ENCODE measurements at places on chromosomes 13 and 19.

- DNase-seq = no peak
Observed at GRCh38 chr19:11574689-11575088, 2.8 kb downstream of the ACP5 start.

DNA sequence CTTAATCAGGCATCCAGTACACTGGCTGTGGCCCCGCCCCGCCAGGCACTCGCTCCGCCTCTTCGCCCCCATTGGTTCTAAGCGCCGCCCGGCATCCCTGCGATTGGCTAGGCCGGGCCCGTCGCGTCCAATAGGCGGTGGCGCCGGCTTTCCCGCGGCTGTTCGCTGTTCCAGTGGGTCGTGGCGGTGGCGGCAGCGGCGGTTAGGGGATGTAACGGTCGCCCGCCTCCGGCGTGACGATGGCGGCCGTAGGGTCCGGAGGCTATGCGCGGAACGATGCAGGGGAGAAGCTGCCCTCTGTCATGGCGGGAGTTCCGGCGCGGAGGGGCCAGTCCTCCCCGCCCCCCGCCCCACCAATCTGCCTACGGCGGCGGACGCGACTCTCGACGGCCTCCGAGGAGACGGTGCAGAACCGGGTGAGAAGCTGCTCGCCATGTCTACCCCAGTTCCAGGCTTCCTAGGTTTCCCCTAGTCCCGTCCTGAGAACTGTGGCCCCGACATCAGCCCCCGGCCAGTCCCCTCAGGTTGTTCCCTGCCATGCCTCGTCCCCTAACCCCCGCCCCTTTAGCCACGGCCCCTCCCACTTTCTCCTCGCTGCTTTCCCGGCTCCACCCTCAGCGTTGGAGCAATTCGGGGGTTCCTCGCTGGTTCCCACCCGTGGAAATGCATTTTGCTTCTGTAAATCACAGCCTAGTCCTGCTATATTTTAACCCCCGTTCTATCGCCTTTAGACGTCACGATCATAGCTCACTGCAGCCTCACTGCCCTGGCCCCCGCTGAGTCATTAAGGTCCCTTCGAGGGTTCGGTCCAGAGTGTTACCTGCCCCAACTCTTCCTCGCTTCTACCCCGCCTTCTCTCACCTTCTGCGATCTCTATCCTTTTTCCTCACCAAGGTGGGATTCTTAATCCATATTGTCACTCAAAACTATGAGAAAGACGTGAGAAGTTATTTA is at the start of gene WDR62:
Gene WDR62, plus strand, starts transcription at position 165 of the 954 bp plus-strand sequence. Its CDS starts 75 bp downstream, at position 240.
- DNase-seq = peak; percentile 93

GRCh38 chr19:8576273-8576993 is 809 bp downstream of the MYO1F start:
- DNase-seq = no peak

DNA sequence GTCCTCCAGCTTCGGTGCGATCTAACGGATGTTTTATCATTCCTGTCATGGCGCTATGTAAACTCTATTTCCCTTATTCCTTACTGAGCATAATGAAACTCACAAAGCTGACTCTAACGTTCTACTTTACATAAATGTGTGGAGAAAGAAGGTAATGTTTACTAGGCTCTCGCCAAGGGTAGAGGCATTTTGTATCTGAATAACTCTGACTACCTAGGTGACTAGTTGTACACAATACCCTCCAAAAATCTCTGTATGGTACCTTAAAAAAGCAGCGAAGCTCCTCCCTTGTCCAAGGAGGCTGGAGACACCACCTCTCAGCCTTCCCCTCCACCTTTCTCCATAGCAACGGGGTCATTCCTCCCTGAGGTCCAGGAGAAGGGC is 316 bp upstream of the ZNF530 start:
- no peak for DNase-seq

- DNase-seq = no peak
Observed at GRCh38 chr19:37979547-37980082, 72.6 kb downstream of the SIPA1L3 start.

DNA sequence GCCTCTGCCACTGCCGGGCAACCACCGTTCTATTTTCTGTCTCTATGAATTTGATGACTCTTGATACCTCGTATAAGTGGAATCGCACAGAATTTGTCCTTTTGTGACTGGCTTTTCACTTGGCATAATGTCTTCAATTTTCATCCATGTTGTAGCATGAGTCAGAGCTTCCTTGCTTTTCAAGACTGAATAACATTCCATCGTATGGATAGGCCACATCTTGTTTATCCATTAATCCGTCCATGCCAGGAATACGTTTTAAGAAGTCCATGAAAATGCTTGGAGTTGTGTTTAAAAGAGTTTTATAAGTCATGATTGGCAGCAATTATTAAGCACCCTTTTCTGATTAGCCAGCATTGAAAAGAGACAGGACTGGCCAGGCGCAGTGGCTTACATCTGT is 53.6 kb upstream of the CLDN10 start:
- DNase-seq = no peak

- no peak for DNase-seq
Observed at GRCh38 chr13:76852986-76853385, 33.2 kb downstream of the KCTD12 start.

- DNase-seq = no peak
Observed at GRCh38 chr13:110648848-110649421, 33.6 kb downstream of the NAXD start.

DNA sequence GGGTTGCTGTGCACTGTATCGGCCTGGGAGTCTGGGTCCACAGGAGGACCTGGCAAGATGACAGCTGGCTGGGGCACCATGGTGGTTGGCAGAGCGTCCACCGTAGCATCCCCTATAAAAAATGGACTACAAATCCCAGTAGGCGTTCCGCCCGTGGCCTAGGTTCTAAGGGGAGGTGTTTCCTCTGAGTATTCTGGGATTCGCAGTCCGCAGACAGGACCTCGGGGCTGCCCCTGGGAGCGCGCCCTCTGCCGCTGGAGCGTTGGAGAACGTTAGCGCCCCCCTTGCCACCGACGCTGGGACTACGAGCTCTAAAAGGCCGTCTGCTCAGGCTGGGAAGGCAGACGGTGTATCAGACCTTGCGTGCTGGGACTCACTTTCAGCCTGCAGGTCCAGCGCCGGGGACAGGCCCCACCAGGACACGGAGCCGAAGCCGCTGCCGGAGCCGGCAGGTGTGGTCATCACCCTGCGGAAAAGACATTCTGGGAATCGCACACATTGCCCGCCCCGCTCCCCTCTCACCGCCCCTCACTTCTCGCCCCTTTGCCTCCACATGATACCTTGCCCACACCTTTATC is 372 bp downstream of the DNAAF3 start:
- DNase-seq = no peak

- DNase-seq = no peak
Observed at GRCh38 chr13:21930536-21930935, 259.7 kb downstream of the FGF9 start.

- DNase-seq = peak; percentile 41
Observed at GRCh38 chr19:19651076-19651475, 7.6 kb upstream of the GMIP start.

DNA sequence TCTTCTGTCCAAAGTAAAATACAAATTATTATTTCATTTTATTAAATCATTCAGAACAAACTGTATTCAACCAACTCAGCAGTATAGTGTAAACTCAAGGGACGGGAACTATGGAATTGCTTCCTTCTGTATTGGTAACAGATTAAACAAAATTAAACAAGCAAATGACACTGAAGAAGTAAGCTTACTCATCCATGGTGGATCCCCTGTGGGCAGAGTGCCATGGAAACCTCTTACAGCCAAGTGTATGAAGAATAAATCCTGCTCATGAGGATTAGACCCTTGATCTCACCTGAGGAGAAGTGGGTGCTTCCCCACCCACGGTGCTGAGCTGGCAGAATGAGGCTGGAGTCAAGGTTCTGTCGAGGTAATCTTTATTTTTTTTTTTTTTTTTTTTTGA is 18.0 kb upstream of the RFXAP start:
- DNase-seq = no peak

GRCh38 chr13:33879118-33879517 is 61.2 kb downstream of the RFC3 start:
- no peak for DNase-seq

GRCh38 chr13:71607575-71607974 is 259.4 kb downstream of the DACH1 start:
- DNase-seq = no peak

- DNase-seq = no peak
Observed at GRCh38 chr13:113843864-113844556, 19.9 kb downstream of the GAS6 start.

DNA sequence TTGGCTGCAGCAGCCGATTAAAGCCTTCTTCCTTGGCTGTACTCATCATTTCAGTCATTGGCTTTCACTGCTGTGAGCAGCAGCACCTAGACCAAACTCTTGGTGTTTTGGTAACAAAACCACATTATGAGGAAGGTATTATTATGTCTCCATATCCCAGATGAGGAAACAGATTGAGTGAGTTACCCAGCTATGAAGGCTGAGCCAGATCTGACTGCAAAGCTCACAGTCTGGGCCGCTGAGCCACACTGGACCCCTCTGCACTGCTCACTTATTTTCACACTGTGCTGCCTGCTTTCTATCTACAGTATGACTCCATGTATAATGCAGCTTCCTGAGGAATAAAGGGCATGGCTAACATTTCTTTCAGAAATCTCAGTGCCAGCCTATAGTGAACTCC is 24.5 kb downstream of the CRYL1 start:
- DNase-seq = no peak

DNA sequence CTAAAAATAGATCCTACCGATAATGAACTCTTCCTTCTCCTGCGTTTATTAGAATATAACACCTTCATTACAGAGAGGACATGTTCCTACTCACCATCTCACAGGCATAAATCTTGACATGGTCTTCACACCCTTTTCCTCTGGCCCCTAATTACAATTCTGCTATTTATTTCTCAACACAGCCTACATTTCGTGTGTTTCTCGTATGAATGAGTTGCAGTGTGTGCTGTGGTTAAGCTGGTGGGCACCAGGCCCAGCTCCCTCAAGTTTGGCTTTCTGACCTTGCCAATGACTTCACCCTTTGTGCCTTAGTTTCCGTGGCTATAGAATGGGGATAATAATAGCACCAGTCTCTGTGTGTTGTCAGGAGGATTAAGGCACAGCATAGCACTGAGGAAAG is 12.3 kb upstream of the KATNAL1 start:
- DNase-seq = peak; percentile 21

- no peak for DNase-seq
Observed at GRCh38 chr13:92806215-92806614, 420.4 kb upstream of the GPC6 start.

GRCh38 chr19:10510301-10510802 is 6.9 kb downstream of the S1PR5 start:
- no peak for DNase-seq

DNA sequence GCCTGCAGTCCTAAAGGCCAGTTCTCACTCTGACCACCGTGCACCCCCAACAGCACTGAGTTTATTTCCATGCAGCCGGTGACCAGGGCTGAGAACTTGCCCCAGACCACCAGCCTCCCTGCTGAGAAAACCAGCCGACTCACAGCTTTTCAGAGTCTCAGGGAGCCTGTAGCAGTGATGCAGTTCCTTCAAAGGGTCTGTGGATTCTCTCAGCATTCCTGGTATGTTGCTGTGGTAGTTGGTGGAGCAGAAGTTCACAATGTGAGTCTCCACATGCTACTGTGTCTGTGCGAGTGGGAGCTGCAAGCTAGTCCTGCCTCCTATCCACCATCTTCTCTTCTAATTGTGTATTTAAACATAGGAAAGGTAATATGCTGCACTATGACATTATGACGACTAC is 254.9 kb upstream of the KLF12 start:
- no peak for DNase-seq

- no peak for DNase-seq
Observed at GRCh38 chr13:94312511-94313216, 166.8 kb downstream of the DCT start.

- peak; percentile 71 for DNase-seq
Observed at GRCh38 chr13:100789481-100789880, 114.9 kb upstream of the TMTC4 start.

- DNase-seq = no peak
Observed at GRCh38 chr19:55384131-55384919, at the start of gene TMEM238. Gene TMEM238, minus strand, starts transcription at chr19:55384292. Its CDS starts 33 bp downstream, at chr19:55384259.

GRCh38 chr13:33629605-33630360 is 188.2 kb upstream of the RFC3 start:
- DNase-seq = no peak

GRCh38 chr13:20567881-20568528 is 1.0 kb downstream of the IFT88 start:
- no peak for DNase-seq

DNA sequence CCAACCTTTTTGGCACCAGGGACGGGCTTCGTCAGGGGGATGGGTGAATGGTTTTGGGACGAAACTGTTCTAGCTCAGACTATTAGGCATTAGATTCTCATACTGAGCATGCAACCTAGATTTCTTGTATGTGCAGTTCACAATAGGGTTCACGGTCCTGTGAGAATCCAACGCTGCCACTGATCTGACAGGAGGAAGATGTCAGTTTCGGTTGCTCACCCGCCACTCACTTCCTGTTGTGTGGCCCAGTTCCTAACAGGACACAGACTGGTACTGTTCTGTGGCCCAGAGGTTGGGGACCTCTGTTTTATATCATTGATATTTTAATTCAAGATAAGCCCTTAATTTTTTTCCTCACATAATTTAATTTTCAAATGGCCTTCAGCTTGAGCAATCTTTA is 26.7 kb upstream of the TDRD3 start:
- no peak for DNase-seq

- peak; percentile 71 for DNase-seq
Observed at GRCh38 chr19:43534816-43535761, 2.1 kb downstream of the ZNF575 start.

- no peak for DNase-seq
Observed at GRCh38 chr19:2254064-2254872, 1.9 kb downstream of the JSRP1 start.

DNA sequence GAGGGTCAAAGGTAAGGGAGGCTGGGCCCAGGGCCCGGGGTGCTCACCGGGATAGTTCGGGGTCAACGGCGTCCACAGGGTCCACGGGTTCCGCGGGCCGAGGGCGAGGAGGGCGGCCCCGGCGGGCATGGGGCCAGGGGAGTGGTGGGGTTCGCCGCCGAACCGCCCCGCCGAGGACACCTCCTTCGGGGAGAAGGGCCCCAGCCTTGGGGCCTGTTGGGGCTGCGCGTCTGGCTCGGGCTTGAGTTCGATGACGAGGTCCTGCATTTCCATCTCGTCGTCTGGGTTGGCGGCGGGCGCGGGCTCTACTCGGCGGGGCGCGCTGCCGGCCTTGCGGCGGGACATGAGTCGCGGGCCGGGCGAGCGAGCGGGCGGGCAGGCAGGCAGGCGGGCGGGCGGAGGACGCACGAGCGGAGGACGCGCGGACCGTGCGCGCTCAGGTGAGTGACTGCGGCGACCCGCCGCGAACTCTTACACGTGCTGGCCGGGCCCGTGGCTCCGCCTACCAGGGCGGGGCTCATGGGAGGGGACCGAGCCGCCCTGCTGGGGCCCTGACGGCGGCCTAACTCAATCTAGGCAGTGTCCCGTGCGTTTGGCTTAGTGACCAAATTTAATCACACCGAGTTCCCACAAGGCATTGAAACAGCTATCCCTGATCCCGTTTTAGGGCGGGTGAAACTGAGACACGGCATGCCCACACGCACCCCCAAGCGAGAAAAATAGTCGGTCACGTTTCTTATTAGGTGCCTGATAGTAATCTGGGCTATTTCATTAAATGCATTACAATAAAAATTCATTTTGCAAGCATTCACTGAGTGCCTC is at the start of gene ZNF296:
Gene ZNF296, minus strand, starts transcription at position 450 of the 822 bp plus-strand sequence. Its CDS starts 105 bp downstream, at position 345.
- no peak for DNase-seq

- DNase-seq = no peak
Observed at GRCh38 chr13:78742659-78743058, 83.7 kb upstream of the OBI1 start.
